ENCODE measurements at places on chromosomes 5 and 9.

- DNase-seq, result no peak
These were observed 37.3 kb upstream of the PITX1 start for GRCh38 chr5:135071311-135071710.

- no peak for DNase-seq
These were observed 14.5 kb downstream of the PHAX start for GRCh38 chr5:126615286-126615685.

- no peak for DNase-seq
These were observed 54.0 kb upstream of the LARP1 start for GRCh38 chr5:154701181-154701580.

GRCh38 chr5:122180146-122180712 lies 50.9 kb downstream of the ZNF474 start:
- no peak for DNase-seq

GRCh38 chr5:17872204-17872603 lies 237.9 kb downstream of the TAF11L14 start:
- no peak for DNase-seq

- DNase-seq, result no peak
These were observed 1.5 kb downstream of the GAS1 start for GRCh38 chr9:86945728-86946200.

- no peak for DNase-seq
These were observed 51.0 kb upstream of the BRINP1 start for GRCh38 chr9:119420231-119420630.

Measured in esophagus squamous epithelium (tissue), 5 donors.